ENCODE measurements at places on chromosomes 12 and 14. TPM values are rescaled to one million over a fixed set of nuclear protein-coding genes. Genes with fewer than 3 reads are reported as not detected.

DNA sequence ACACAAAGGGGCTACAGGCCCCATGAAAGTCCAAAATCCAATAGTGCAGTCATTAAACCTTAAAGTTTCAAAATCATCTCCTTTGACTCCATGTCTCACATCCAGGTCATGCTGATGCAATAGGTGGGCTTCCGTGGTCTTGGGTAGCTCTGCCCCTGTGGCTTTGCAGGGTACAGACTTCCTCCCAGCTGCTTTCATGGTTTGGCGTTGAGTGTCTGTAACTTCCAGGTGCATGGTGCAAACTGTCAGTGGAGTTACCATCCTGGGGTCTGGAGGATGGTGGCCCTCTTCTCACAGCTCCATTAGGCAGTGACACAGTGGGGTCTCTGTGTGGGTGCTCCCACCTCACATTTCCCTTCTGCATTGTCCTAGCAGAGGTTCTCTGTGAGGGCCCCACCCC, 8.5 kb upstream of the OR4Q2 start:
- DNase-seq: no peak

- DNase-seq: no peak
Measured at GRCh38 chr14:67345583-67345982, 14.0 kb downstream of the ATP6V1D start.

LRFN5 gene
- not detected for total RNA-seq

RIMBP2 gene
- total RNA-seq: not detected

GRCh38 chr12:121580959-121581685, at the start of gene KDM2B:
KDM2B (minus strand) TSS chr12:121581023; CDS start chr12:121580911, 112 bp downstream.
- peak; percentile 67 for DNase-seq

- DNase-seq: no peak
Measured at GRCh38 chr12:83408146-83408545, 721.4 kb downstream of the TMTC2 start.

LYZ gene
- total RNA-seq: 0.88 TPM

DNA sequence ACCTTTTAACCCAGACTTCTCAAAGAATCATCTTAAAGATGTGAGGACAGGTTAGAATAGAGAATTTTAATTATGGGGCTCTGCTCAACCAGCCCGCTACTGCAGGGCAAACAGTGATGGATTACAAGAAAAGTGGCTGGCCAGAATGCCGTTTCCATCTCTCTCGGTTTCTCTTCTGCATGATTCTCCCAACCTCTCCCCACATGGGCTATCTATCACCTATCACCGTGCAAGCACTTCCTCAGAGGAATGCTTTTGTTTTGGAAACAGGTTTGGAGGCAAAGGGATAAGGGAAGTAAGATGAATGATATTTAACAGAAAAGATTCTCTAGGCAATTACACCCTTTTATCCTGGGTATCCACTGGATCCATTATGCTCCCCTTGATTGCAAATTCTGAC, 37.4 kb upstream of the PHC1 start:
- no peak for DNase-seq

SLC6A15 gene
- total RNA-seq: 101 TPM

VRTN gene
- not detected for total RNA-seq

GRCh38 chr14:68181519-68182326, 362.1 kb downstream of the RAD51B start:
- DNase-seq: no peak

- DNase-seq: no peak
Measured at GRCh38 chr12:39319180-39319579, 123.7 kb downstream of the KIF21A start.

DNA sequence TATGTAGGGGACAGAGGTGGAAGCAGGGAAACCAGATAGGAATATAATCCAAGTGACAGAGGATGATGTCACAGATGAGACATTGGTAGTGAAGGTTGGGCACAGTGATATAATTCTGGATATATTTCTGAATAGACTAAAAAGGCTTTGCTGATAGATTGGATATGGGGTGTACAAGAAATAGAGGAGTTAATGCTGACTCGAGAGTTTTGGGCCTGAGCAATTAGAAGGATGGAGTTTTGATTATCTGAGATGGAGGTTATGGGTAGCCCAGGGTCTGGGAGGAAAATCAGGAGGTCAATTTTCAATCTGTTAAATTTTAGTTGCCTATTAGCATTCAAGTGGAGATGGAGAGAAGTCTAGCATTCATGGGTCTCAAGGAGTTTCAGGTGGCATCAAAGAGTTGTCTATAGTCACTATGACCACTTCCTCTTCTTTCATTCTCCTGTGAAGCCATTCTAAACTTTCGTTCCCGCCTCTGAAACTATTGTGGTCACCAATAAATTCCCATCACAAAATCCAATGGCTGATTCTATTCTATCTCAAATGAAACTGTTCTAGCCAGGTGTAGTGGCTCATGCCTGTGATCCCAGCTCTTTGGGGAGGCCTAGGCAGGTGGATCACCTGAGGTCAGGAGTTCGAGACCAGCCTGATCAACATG, 10.6 kb upstream of the ANO6 start:
- no peak for DNase-seq

- DNase-seq: no peak
Measured at GRCh38 chr14:93027810-93028723, 87.7 kb downstream of the ITPK1 start.

DNA sequence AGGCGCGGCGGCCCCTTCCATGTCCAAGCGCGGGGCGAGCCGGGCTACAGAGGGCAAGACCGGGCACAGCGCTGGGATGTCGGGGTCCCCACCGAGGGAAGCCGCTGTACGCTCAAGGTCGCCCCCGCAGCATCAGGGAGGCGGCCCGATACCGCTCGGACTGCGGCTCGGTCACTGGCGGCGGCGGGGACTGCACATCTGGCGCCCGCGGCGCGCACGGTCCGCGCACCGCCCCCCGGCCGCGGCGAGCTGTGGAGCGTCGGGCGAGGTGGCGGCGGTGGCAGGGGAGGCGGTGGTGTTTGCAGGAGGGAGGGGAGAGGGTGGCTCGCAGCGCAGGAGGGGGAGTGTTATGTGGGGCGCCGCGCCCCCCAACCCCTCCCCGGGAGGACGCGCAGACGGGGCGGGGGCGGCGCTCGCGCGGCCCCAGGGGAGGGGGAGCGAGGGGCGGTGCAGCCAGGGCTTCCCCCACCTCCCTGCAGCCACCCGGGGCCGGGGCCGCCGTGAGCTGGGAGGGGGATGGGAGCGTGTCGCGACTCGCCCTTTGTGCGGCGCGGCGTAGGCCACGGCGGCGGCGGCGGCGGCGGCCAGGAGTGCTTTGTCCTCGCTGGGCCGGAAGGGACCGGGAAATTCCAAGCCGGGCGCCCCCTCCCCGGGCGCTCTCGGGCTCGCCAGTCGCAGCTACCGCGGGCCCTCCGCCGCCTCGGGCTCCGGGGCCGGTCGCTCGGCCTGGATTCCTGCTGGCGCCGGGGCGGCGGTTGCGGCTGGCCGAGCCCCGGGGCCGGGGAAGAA, at the start of gene NUAK1:
Gene NUAK1, minus strand, starts transcription at position 322 of the 789 bp plus-strand sequence. Its CDS starts 301 bp downstream, at position 21.
- DNase-seq: no peak

Measured in SK-MEL-5 (cell line).